Activated CD4-positive, alpha-beta T cell treated with anti-CD3 and anti-CD28 coated beads, Interleukin-2, amount 50 U/mL, for 48 hours (primary cell): ENCODE measurements at places on chromosomes 11 and 22.

DNA sequence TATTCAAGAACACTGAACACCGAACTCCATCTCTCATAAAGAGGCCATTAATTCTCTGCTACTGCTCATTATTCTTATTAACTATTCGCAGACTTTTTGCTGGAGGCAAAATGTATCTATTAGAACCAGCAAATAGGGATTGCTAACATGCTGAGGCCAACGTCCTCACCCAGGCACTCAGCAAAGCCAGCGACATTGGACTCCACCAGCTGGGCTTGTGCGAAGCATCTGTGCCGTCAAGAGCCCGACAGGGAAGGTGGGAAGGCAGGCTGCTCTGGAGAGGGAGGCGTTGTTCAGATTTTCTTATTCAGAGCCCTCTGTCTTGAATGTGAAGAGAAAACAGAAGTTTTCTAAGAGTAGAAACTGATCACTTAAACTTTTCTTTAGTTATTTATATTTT is 615.6 kb upstream of the KIRREL3 start:
- DNase-seq: no peak

DNA sequence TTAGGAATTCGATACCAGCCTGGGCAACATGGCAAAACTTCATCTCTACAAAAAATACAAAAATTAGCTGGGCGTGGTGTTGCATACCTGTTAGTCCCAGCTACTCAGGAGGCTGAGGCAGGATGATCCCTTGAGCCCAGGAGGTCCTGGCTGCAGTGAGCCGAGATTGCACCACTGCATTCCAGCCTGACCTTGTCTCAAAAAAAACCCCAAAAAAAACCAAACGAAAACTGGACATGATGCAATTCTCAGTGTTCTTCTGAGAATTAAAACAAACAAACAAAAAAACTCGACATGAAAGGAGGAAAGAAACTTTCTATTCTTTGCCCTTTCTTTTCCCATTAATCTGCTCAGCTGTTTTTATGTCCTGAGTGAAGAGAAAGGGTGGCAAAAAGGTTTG is 7.4 kb downstream of the MED17 start:
- no peak for DNase-seq

DNA sequence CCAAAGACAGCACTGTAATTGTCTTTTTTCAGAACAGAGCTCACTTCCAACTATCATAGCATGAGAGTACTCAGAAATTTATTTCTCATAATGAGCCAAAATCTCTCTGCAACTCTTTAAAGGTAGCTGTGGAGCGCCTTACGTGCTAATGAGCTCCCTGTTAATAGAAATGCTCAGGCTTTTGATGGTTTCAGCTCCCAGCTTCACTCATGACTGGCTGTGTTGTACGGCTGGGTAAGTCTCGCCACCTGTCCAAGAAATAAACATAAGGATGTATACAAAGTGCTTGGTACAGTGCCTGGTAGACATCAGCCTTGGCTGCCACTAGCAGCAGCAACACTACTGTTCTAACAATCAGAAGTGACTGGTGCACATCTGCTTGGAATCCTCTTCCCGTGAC is 109.4 kb downstream of the LDLRAD3 start:
- no peak for DNase-seq

DNA sequence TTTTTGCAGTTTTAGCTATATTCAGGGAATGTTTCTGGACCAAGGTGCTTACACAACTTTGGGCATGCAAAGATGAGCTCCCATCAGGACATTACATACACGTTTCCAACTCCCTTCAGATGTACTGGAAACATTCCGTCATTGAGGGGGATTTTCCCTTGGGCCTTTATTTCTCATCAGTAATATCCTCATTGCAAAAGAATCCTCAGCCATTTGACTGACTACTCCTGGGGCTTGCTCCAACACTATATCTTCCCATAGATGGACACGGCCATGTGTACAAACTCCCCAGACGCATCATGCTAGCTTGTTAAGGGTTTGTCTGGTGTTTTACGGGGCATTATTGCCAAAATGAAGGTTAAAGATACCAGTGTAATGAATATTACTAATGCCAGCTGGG is 59.3 kb upstream of the NUP160 start:
- no peak for DNase-seq

DNA sequence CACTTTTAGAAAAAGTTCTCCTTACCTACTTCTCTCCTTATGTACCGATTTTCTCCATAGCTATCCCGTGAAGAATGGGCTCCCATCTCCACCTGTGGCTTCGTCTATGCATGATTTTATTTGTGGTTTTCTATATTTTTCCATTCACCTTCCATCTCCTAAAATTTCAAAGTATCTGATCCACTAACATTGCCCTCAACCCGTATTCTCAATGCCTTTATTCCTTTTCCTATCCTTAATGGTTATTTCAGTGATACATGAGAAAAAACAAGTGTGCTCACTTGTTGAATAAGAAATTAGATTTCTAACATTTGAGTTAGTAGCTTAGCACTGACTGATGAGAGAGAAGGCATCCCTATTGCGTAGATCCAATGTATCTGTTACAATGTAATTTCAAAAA is 16.9 kb downstream of the CYP2R1 start:
- DNase-seq: no peak

DNA sequence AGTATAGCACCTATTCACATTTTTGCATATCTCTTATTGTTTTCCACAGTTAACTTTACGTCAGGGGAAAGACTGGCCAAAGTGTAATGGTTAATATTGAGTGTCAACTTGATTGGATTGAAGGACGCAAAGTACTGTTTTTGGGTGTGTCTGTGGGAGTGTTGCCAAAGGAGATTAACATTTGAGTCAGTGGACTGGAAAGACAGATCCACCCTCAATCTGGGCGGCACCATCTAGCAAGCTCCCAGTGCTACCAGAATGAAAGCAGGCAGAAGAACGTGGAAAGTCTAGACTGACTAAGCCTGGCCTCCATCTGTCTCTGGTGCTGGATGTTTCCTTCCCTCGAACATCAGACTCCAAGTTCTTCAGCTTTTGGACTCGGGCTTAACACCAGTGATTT is 1900.7 kb upstream of the RAG2 start:
- no peak for DNase-seq

- DNase-seq: no peak
Observed at GRCh38 chr11:119488256-119488995, 65.5 kb upstream of the THY1 start.

DNA sequence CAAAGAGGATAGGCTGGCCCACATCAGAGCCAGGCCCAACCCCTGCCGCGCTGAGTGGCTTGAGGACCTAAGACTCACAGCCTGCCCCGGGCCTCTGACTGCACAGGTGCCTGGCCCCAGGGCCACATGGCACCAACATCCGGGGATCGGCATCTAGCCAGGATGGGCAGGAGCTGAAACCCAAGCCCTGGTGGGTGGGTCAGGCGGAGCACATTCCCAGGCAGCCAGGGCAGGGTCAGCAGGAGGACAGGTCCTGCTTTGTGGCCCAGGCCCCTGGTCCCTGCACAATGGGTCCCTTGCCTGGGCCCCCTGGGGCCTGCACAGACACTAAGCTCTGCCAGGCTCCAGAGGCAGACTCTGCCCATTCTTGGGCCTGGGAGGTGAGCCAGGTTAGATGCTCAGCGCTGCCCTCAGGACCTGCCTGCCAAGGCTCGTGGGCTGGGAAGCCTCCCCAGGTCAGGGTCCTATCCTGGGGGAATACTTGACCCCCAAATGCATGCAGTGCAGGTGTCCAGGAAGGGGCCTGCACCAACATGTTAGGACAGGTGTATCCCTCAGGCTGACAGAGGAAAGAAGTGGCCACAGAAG is 33.5 kb downstream of the ARVCF start:
- no peak for DNase-seq

GRCh38 chr11:108154591-108154990 is 33.2 kb downstream of the ACAT1 start:
- DNase-seq: no peak

- peak; percentile 84 for DNase-seq
Observed at GRCh38 chr22:19970479-19971275, 29.1 kb upstream of the TXNRD2 start.

DNA sequence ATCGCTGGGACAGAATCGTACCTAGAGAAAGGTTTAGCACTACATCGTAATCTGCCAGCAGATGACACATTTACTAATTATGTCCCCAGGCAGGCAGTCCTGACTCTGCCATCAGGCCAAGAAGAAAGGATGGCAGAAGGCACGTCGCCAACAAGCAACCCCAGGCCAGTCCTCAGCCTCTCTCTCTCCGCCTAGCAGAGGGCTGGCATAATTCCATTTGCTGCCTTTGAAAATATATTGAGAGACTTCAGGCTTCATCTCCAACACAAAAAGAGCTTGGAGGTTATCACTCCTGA is 1517.0 kb downstream of the TBC1D22A start:
- no peak for DNase-seq

- DNase-seq: peak; percentile 27
Observed at GRCh38 chr11:82775736-82776346, 42.2 kb upstream of the FAM181B start.

- DNase-seq: no peak
Observed at GRCh38 chr11:38448284-38448683, 1850.2 kb upstream of the RAG2 start.

- DNase-seq: no peak
Observed at GRCh38 chr22:39734866-39735265, 158.7 kb downstream of the ENTHD1 start.

- DNase-seq: no peak
Observed at GRCh38 chr11:83845797-83846196, 559.6 kb upstream of the CCDC90B start.

- no peak for DNase-seq
Observed at GRCh38 chr22:17483688-17484372, 79.5 kb upstream of the SLC25A18 start.

DNA sequence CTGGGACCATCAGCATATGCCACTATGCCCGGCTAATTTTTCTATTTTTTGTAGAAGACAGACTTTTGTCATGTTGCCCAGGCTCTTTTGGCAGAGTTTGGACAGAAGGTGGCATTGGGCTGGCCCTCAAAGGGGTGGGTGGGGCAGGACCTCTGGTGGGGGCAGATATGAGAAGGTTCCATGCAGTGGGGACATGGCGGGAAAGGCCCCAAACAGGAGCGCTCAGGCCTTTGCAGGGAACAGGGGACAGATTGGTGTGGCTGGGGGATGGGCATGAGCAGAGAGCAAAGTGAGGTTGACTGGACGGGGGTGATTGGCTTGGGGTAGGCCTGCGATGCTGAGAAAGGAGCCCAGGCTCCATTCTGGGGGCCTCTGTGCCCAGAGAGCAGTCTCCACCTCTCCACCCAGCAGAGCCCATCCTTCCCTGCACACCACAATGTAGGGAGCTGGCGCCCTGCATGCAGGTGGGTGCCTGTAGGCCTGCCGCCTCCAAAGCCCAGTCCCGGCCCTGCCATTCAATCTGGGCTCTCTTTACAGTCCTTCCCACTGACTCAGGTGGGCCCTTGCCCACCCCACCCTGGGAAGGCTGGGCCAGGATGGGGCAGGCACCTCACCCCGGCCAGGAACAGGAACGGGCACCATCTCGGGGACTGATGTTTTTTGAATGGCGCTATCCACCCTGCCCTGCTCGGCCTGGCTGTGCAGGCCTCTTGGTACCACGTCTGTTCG is 98.7 kb downstream of the MORC2 start:
- no peak for DNase-seq

- peak; percentile 70 for DNase-seq
Observed at GRCh38 chr11:117822074-117823033, 2.2 kb downstream of the FXYD2 start.

GRCh38 chr11:26599876-26600434 is 27.9 kb upstream of the MUC15 start:
- no peak for DNase-seq

GRCh38 chr11:131457163-131457562 is 86.7 kb downstream of the NTM start:
- no peak for DNase-seq

DNA sequence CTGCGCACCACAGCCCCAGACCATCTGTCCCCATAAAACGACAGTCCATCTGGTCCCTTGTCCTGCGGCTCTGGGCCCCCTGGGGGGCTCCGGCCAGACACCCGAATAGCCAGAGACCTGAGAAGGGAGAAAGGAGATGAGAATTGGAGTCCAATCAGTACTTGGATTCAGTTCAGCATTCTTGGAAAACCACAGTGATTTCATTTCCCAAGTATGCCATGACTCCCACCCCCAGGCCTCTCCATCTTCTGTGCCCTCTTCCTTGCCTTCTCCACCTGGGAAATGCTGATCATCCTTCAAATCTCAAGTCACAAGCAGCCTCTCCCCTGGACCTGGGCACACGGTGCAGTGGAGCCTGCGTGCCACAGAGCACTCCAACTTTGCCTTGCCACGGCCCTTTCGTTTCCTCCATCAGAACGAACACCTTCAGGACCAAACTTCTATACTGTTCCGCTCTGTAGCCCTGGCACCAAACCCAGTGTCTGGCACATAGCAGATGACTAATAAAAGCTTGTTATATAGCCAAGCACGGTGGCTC is 10.9 kb upstream of the MFNG start:
- DNase-seq: no peak

- DNase-seq: no peak
Observed at GRCh38 chr22:19124377-19124776, 2.2 kb upstream of the DGCR2 start.

GRCh38 chr11:110219006-110219785 is 77.2 kb downstream of the RDX start:
- DNase-seq: no peak

DNA sequence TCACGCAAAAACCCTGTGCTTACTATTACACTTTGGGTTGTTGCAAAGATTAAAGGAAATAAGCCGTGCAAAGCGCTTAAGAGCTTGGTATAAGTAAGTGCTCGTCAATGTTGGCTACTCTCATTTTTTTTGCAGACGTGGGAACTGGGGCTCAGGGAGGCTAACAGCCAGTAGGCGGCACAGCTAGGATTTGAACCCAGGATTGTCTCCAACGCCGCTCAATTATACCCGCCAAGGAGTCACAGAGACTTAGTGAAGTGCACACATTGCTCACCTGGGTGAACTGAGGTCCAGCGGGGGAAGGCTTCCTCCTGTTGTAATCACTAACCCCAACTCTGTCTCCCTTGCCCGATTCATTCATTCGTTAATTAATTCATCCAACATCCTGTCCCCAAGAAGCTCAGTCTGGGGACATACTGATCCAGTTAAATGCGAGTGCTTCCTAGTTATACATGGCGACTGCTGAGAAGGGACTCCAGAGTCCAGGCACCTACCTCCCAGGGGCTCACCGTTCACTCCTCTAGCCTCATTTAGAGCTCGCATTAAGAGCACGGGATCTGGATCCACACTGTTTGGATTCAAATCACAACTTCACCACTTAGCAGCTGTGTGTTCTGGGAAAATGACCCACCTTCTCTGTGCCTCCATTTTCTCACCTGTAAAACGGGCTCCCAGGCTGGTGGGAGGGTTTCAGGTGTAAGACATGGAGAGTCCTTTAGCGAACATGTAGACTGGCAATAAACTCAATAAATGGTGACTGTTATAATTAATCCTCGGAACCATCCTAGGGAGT is 838 bp upstream of the MTFP1 start:
- peak; percentile 46 for DNase-seq
